ENCODE measurements at places on chromosomes 4 and X.

DNA sequence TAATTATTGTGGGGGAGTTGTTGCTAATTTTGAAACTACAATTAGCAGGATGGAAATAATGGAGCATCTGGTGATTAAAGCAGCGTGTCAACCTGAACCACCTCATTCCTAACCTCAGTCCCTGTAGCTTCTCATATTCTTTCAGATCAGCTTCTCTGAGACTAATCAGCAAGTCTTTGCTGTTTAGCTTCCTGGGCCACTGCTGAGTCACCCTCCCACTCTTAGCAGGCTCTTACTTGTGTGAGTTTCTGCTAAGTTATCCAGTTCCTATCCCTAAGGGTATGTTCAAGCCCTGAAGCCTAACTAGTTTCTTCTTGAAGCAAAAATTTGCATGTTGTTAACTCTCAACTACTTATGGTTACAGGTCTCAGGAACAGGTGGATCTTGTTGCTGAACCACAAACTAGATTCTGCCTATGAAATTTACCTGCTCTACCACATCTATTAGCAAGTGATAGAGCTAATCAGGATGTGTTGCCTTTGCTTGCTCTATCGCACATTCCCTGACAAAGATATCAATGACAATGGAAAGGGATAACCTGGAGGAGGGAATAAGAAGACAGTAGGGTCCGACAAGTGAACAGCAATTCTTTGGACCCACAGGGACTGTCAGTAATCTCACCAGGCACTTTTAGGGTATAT lies 134.2 kb downstream of the EIF4E start:
- no peak for DNase-seq

DNA sequence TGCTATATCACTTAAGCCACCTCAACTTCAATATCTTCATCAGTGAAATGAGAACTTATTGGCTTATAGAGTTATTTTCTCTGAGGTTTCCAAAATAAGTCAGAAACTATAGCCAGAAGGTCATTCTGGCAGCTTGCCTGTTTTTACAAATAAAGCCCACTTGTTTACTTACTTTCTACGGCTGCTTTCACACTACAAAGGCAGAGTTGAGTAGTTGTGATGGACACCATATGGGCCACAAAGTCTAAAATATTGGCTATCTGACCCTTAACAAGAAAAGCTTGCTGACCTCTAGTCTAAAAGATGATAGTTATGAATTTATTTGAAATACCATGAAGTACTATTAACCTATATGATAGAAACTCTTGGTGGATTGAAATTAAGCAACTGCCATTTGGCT lies 67.3 kb upstream of the ATOH1 start:
- no peak for DNase-seq

DNA sequence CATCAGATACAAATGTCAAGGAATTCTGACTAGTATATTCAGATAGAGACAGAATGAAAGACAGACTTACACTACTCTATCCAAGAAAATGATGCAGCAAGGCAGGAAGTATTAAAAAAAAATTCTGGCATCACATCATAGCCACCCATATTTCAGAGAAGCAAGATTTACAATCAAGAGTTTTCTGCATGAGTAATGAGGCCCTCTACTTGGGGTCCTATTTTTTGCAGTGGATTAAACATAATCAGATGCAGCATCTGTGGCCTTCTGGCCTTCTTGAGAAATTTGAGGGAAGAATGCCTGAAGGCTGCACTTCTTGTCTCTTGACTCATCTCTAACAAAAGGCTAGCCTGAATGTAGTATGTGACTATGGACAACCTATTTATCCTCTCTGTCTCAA lies 48.2 kb upstream of the SLIT2 start:
- no peak for DNase-seq

- no peak for DNase-seq
Measured at GRCh38 chr4:36823199-36823967, 421.2 kb upstream of the NWD2 start.

- no peak for DNase-seq
Measured at GRCh38 chr4:83153417-83153816, 38.9 kb upstream of the PLAC8 start.

- DNase-seq, result no peak
Measured at GRCh38 chr4:170004651-170005295, 21.4 kb downstream of the MFAP3L start.

- no peak for DNase-seq
Measured at GRCh38 chr4:163462556-163462955, 11.0 kb downstream of the TKTL2 start.

DNA sequence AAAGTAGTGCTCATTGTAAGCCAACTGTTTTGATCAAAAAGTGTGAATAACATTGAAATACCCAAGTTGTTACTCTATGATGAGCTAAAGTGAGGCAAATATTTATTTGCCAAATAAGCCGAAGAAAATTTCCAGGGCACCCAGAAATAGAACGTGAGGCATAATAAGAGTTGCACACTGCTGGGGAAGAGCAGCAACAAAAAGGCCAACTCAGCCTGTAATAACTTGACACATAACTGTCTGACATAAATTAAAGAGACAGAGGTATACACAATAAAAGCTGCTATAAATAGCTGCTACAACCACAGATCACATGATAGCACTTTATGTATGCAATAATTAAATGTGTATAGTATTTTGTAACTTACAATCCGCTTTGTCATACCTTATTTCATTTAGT lies 2.0 kb upstream of the ABCB7 start:
- DNase-seq, result no peak

- no peak for DNase-seq
Measured at GRCh38 chrX:39421006-39421405, 619.7 kb downstream of the MID1IP1 start.

- DNase-seq, result no peak
Measured at GRCh38 chr4:123807866-123808265, 411.3 kb downstream of the SPRY1 start.
